ENCODE measurements at places on chromosomes 7 and 10.

GRCh38 chr7:55191926-55192692 is 173.0 kb upstream of the LANCL2 start:
- no peak for DNase-seq

GRCh38 chr7:70288781-70289456 is 690.6 kb downstream of the AUTS2 start:
- DNase-seq: no peak

- no peak for DNase-seq
Measured at GRCh38 chr10:113704637-113705343, 25.1 kb downstream of the CASP7 start.

- no peak for DNase-seq
Measured at GRCh38 chr7:138957753-138958390, 23.3 kb downstream of the KIAA1549 start.

GRCh38 chr7:44062903-44063295 is 2.5 kb downstream of the PGAM2 start:
- DNase-seq: no peak

DNA sequence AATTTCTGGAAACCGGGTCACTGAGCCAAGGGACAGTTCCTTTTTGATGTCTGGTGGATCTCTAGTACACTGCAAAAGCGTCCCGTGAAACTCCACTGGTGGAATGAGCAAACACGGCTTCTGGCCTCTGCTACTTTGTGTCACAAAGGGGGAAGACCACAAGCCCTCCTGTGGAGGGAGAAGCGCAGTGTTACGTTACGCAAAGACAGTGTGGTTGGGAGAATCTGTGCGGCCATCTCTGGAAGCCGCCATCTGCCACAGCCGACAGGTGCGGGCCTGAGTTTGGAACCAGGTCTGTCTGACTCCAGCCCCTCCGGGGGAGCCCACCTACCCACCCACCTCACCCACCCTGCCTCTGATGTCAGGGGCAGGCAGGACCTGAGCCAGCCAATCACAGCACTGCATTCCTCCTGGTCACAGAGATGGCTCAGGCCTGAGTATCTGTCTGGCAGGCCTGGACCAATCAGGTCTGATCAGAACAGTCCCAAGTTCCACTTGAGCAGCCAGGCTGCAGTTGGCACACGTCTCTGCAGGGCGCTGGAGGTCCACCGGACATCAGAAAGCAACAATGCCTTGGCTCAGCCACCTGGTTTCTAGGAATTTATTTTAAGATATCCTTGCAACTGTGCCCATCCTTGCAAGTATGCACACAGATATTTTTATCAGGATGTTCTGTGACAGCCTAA is 3.0 kb upstream of the CYP2W1 start:
- DNase-seq: no peak

DNA sequence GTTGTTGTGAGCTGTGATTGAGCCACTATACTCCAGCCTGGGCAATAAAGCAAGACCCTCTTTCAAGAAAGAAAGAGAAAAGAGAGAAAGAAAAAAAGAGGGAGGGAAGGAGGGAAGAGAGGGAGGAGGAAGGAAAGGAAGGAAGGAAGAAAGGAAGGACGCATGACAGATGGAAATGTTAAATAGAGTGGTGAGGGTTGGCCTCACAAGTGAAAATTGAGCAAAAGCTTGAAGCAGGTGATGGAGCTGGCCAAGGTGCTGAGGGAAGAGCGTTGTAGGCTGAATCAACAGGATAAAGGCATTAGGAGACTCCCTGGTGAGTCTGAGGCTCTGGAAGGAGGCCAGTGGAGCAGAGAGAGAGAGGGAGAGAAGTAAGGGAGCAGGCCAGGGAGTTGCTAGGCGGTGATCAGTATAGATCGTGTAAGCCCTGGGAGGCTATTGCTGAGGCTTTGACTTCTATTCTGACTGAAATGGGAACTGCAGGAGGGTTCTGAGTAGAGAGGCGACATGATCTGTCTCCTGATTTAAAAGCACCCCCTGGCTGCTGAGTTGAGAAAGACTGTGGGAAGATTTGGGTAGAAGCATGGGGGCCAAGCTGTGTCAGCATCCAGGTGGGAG is 26.5 kb upstream of the TMEM248 start:
- no peak for DNase-seq

DNA sequence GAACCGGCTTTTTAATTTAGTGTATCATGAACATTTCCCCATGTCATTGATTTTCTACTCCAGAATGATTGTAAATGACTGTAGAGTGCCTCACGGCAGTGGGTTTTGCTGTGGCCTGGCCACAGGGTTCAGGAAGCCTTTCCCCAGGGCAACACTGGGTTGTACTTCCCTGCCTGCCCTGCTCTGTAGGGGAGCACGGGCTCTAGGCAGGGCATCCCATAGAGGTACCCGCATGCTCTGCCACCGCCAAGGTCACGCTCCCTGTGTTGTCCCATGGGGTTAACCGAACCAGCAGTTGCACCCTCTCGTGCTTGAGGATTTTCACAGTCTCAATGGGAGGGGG is 63.8 kb downstream of the BPGM start:
- no peak for DNase-seq

- DNase-seq: no peak
Measured at GRCh38 chr7:1422512-1423263, 36.6 kb downstream of the MICALL2 start.

GRCh38 chr7:86863452-86863851 is 196.0 kb downstream of the ELAPOR2 start:
- no peak for DNase-seq

DNA sequence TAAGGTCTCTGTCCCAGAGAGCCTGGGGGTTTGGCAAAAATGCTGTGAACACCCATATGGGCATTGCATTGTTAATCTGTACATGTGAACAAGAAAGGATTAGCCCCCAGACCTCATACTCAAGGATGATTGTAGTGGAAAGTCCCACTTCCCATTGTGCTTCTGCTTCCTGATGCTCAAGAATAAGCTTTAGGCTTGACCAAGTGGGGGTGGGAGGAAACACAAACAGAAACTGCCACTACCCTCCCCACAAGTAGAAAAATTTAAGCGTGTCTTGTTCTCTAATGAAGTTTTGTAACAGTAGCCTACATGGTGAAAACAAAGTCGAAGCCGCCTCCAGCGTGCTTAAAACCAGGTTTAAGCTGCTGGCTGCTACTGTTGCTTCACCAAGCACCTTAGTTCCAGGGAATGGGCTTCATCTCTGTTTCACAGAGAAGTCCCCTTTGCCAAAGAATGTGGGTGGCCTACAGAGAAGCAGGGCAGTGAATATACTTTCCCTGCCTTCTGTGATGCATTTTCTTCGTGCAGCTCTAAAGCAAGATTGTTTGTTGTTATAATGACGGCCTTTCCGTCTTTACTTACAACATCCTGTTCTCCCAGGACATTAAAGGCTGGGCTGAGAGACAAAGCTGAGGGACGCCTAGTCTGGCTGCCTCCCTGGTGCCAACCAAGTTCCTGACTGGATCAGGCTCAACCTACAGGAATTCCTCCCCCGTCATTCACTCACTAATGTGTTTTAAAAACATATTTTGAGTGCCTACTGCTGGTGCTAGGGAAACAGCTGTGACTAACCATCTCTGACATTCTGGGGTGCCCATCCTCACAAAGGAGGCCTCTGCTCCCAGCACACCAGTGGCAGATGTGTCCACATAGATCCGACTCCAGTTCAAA is 32.1 kb upstream of the CCSER2 start:
- no peak for DNase-seq

GRCh38 chr7:66140924-66141323 is 26.3 kb downstream of the CRCP start:
- DNase-seq: no peak

GRCh38 chr7:127107601-127108007 is 145.1 kb downstream of the GRM8 start:
- no peak for DNase-seq

DNA sequence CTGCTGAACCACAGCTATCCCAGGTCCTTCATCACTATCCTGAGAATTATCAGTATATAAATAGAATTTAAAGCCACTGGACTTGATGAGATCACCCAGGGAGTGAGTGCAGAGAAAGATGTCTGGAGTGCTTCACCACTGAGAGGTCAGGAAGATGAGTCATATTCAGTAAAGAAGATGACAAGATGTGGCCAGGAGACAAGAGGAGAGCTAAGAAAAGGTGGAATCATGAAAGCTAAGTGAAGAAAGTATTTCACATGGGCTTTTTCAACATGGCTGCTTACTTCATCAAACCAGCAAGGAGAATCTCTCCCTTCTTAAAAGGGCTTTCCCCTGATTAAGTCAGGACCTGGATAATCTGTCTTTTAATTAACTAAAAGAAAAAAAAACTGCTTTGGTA is 9.1 kb upstream of the PRKAR2B start:
- no peak for DNase-seq

DNA sequence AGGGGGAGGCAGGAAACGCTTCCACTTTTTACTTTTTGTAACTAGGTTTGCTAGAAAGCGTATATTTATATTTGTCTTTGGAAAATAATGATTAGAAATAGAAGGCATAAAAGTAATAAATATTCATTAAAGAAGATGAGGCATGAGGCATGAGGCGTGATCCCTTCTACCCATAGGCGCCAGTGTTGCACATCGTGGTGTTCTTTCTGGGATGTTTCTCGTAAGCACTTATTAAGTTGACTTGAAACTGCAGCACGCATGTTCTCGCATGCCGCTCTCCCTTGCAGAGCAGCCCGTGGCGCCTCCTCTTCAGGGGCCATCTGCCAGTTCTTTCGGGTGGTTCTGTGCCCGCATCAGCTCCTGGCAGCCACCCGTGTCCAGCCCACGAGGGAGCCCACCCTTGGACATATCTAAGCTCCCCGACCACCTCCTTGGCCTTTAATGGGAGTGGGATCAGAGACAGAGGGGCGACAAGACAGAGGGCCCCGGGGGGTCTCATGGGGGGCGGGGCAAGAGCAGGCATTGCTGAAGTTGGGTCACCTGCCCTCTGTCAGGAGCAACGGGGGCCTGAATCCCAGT is 28.5 kb upstream of the CSGALNACT2 start:
- no peak for DNase-seq

GRCh38 chr7:144826208-144826607 is 9.6 kb downstream of the TPK1 start:
- DNase-seq: no peak

GRCh38 chr10:132898391-132899053 is 43.8 kb downstream of the CFAP46 start:
- DNase-seq: no peak

DNA sequence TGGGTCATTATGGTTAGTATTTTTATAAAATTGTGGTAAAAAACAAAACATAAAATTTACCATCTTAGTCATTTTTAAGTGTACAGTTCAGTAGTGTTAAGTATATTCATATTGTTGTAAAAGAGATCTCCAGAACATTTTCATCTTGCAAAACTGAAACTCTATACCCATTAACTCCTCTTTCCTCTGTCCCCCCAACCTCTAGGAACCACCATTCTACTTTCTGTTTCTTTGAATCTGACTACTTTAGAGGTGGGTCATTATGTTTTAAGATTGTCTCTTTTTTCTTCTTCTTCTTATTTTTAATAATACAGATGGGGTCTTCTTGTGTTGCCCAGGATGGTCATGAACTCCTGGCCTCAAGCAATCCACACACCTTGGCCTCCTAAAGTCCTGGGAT is 84.1 kb downstream of the DOCK4 start:
- no peak for DNase-seq

DNA sequence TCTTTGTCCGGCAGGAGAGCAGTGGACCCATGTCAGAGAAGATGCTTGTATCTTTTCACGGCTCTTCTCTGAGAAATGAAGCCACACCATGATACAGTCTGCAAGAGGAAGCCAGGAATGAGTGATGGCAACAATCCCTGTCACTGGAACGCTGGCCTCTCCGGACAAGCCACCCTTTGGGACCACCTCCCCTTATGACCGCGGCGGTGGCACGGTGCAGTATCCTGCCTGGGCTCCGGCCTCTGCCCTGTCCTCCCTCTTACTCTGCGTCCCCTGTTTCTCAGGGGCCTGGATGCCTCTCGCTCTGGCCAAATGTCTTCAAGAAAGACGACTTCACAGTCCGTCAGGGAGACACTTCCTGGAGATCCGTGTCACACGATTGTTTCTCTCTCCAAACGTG is 370.5 kb downstream of the ZNF716 start:
- no peak for DNase-seq

- DNase-seq: no peak
Measured at GRCh38 chr10:118735294-118735693, 19.5 kb downstream of the CACUL1 start.

GRCh38 chr7:50119815-50120637 is 27.0 kb upstream of the ZPBP start:
- no peak for DNase-seq

DNA sequence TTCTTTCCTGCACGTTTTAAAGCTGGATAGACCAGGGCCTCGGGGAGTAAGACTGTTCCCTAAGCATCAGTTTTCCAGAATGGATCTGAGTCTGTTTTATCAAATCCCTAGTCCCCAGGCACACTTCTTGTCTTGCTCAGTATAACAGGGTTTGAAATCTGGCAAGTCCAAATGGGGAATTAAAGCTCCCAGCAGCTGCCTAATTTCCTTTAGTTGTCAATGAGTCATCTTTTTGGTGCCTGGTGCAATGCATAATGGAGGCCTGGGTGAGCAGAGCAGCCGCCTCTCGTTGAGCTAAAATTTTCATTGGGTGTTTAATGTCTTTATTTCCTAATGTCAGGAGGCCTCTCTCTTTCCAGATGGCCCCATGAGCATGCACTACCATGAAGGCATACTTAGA is 87.9 kb downstream of the STRA8 start:
- no peak for DNase-seq

- DNase-seq: no peak
Measured at GRCh38 chr7:123771256-123771655, 22.5 kb upstream of the WASL start.

GRCh38 chr7:74287303-74288033 is 1.7 kb upstream of the CLIP2 start:
- no peak for DNase-seq

DNA sequence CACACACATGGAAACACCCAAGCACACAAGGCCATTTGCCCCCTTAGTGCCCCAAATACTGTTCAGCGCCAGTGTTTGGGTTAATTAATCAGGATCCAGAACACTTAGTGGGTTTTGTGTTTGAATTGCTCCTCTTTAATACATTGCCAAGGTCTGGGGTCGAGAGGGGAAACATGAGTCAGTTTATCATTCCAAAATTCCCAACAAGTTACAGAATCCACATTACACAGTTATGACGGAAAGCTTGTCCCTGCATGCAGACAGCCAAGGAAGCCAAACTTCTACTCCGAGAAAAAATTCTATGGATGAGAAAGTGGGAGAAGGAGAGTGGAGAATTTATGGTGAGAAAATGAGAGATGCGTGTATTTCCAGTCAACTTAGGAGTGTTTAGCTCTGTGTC is 189.0 kb downstream of the NPSR1 start:
- DNase-seq: no peak

DNA sequence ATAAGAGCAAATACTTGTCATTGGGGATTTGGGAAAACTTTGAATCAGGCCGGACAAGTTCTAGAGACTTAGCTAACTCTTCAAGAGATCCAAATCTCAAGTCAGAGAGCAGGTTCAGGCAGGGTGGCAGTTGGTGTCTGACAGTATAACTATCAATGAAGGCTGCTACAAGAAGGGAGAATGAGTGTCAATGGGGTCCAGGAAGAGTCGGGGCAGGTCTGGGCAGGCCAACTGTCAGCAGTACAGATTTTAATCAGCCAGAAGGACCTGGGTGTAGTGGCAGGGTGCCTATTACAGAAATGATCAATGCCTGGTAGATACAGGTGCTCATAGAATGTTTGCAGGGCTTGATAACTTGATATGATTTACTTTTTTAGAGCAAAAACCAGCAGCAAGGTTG is 751.1 kb downstream of the GRM8 start:
- no peak for DNase-seq

Data from NCI-H1048 (cell line).